ENCODE measurements at places on chromosomes 4 and X.

- no peak for DNase-seq
These were observed 90.8 kb downstream of the DCTD start for GRCh38 chr4:182826391-182826790.

DNA sequence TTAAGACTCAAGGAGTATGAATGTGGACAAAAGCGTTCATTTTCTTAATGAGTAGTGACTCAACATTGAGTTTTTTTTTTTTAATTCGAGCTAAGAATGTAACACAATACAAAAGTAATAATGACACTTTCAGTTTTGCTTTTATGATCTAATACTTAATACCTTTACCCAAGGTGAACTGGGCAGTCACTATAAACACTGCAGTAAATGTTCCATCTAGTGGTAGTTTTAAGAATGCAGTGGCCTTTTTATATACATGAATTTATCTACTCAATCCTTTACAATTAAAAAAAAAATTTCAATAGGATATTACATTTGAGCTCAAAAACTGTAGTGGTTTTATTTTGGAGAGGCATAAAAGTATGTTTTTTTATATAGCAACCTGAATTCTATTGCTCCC lies 33.9 kb downstream of the PDK3 start:
- no peak for DNase-seq

- DNase-seq = no peak
These were observed 9.3 kb upstream of the LIN54 start for GRCh38 chr4:83019794-83020494.

DNA sequence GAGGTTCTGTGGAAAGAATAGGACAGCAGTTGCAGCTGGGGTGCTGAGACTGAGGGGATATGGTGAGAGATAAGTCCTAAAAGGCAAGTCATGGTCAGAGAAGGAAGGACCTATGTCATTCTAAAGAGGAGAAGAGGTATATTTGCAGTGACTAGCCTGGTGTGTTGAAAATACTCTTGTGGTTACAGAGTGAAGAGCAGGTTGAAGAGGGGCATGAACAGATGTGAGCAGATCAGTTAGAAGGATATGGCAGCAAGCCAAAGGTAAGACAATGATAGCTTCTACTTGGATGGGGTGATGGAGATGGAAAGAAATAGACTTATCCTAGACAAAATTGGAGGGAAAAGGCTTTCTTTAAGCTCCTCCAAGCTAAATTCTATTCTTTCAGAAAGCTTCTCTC lies 469.8 kb upstream of the CPEB2 start:
- no peak for DNase-seq

DNA sequence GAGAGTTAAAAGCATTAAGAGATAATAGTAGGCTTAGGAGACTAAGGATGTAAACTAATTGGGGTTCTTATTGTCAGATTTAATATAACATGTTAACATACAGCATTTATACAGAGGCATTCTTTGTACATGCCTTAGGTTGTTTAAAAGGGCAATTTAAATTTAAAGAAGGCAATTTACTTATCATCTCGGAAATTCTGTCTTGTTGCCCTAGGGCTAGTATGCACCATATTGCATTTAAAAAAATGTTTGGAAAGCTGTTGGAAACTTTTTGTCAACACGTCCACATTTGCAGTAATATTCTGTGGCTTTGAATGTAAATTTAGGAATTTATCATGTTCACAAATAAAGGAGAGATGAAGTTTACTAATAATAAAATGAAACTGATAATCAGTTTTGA lies 25.5 kb downstream of the GALNT7 start:
- no peak for DNase-seq

DNA sequence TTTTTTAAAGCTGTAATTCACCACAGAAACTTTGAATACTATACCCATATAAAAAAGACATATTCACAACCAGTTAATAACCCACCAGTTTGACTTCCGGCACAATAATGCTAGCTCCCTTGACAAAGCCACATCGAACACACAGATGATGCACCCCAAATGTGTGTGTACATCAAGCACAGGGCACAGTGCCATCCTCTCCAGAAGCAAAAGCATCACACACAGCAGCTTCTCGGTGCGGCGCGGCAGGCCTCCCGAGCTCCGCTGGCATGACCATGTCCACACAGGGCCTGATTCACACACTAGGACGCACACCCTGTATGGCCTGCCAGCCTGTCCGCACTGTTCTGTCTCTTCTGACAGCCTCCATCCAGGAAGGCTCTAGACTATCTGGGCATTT lies 88.0 kb downstream of the LEF1 start:
- no peak for DNase-seq
